Activated naive CD8-positive, alpha-beta T cell treated with anti-CD3 and anti-CD28 coated beads, Interleukin-2, amount 10 ng/mL, durations not matched to agents 7 days and 5 days (primary cell): ENCODE measurements at places on chromosomes 3 and 15. TPM values are rescaled to one million over a fixed set of nuclear protein-coding genes. Genes with fewer than 3 reads are reported as not detected.

The HCLS1 gene
- 318 TPM for total RNA-seq

The MESP2 gene
- not detected for total RNA-seq

The LCTL gene
- total RNA-seq, result not detected

GRCh38 chr3:64196236-64196929, 28.9 kb downstream of the PRICKLE2 start:
- no peak overlapping the region for H3K4me3 ChIP-seq
- H3K27ac ChIP-seq, result no peak overlapping the region
- no peaks in the 10 kb centered on the region for H3K36me3 ChIP-seq
- no peaks in the 10 kb centered on the region for H3K27me3 ChIP-seq
- H3K4me1 ChIP-seq, result no peaks in the 10 kb centered on the region
- DNase-seq, result no peak

DNA sequence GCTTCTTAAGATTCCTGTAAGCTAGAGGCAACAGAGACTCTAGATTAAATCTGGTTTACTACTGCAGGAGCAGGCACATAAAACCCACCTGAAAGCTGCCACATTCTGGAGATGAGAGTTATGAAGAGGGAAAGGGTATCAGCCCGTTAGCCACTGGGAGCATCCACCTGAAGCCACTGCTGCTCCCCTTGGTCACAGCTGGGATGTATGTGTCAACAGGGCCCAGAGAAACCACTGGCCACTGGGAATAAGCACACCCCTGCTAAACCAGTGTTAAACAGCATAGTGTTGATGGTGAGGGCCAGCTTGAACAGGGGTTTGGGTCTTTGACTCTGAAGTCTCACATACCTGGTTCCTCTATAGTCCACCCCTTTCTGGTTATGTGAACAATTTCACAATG, 10.9 kb downstream of the SLCO2A1 start:
- H3K27ac ChIP-seq, result no peak overlapping the region
- H3K27me3 ChIP-seq, result peaks cover 21% of the 10 kb centered on the region
- DNase-seq, result no peak
- H3K36me3 ChIP-seq, result no peaks in the 10 kb centered on the region
- H3K4me3 ChIP-seq, result no peak overlapping the region

GRCh38 chr3:105365081-105365390, 1.7 kb upstream of the ALCAM start:
- H3K27me3 ChIP-seq, result peaks cover 23% of the 10 kb centered on the region
- no peaks in the 10 kb centered on the region for H3K36me3 ChIP-seq
- peaks cover 22% of the 10 kb centered on the region for H3K4me1 ChIP-seq
- H3K27ac ChIP-seq, result no peak overlapping the region
- DNase-seq, result no peak
- H3K4me3 ChIP-seq, result peak overlapping the region; percentile 6

GRCh38 chr15:41811432-41812195, 16.3 kb upstream of the JMJD7 start:
- peak overlapping the region; percentile 37 for H3K27ac ChIP-seq
- H3K36me3 ChIP-seq, result peaks cover 6% of the 10 kb centered on the region
- DNase-seq, result peak; percentile 80
- H3K4me1 ChIP-seq, result peaks cover 25% of the 10 kb centered on the region

GRCh38 chr3:46849045-46849631, 14.1 kb downstream of the MYL3 start:
- H3K27me3 ChIP-seq, result peaks cover 10% of the 10 kb centered on the region
- H3K4me3 ChIP-seq, result no peak overlapping the region
- no peaks in the 10 kb centered on the region for H3K4me1 ChIP-seq

- H3K4me3 ChIP-seq, result no peak overlapping the region
- H3K27ac ChIP-seq, result no peak overlapping the region
- H3K27me3 ChIP-seq, result no peaks in the 10 kb centered on the region
- H3K4me1 ChIP-seq, result no peaks in the 10 kb centered on the region
Measured at GRCh38 chr3:176491084-176491483, 706.2 kb downstream of the TBL1XR1 start.

DNA sequence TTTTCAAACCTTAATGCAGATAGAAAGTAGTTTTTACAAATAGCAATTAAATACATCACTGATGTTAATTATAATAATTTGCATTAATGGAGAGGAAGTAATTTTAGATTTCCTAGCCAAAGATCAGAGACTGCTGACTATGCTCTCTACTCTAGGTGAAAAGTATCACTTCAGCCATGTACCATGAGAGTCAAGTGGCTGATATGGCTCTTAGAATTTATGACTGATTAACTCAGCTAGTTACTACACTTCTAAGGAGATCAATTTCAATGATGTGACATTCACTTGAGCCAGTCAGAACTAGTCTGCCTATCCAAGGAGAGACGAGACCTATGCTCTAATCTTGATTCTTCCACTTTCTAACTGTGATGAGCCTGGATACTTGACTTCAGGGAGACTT, 405.7 kb upstream of the RORA start:
- H3K27me3 ChIP-seq, result peaks cover 31% of the 10 kb centered on the region
- no peak for DNase-seq
- H3K36me3 ChIP-seq, result no peaks in the 10 kb centered on the region
- H3K27ac ChIP-seq, result no peak overlapping the region

GRCh38 chr15:48494631-48495030, 150.9 kb downstream of the FBN1 start:
- no peaks in the 10 kb centered on the region for H3K4me1 ChIP-seq
- peaks cover 3% of the 10 kb centered on the region for H3K27me3 ChIP-seq
- H3K4me3 ChIP-seq, result no peak overlapping the region
- H3K27ac ChIP-seq, result no peak overlapping the region
- no peak for DNase-seq
